ENCODE measurements at places on chromosomes 6 and 20. TPM values are rescaled to one million over a fixed set of nuclear protein-coding genes. Genes with fewer than 3 reads are reported as not detected.

The TNF gene
- not detected for total RNA-seq

The OTOR gene
- not detected for total RNA-seq

The RSPH9 gene
- 0.16 TPM for total RNA-seq

The L3MBTL1 gene
- total RNA-seq, result 1.5 TPM

The GINM1 gene
- total RNA-seq, result 29.8 TPM

The AIF1 gene
- total RNA-seq, result not detected

The THBS2 gene
- total RNA-seq, result 5.7 TPM

The PSORS1C2 gene
- total RNA-seq, result not detected

The SIRPD gene
- not detected for total RNA-seq

The BMP7 gene
- not detected for total RNA-seq

The TGM3 gene
- not detected for total RNA-seq

The TBC1D22B gene
- total RNA-seq, result 5.3 TPM

The GSTA2 gene
- total RNA-seq, result not detected

The GABRR1 gene
- not detected for total RNA-seq

The FRMD1 gene
- not detected for total RNA-seq

The EBF4 gene
- under 0.01 TPM for total RNA-seq

The PBOV1 gene
- total RNA-seq, result not detected

The ANKRD6 gene
- total RNA-seq, result 13.0 TPM

The SEMG1 gene
- total RNA-seq, result not detected

The ARMC2 gene
- total RNA-seq, result 0.65 TPM

The MARCKS gene
- 192 TPM for total RNA-seq

The CBFA2T2 gene
- 6.1 TPM for total RNA-seq

The PTCRA gene
- total RNA-seq, result not detected

The CTCFL gene
- total RNA-seq, result not detected

The NHSL1 gene
- total RNA-seq, result 63.3 TPM

The GPR6 gene
- not detected for total RNA-seq

The RNF114 gene
- 25.1 TPM for total RNA-seq

The TTLL9 gene
- total RNA-seq, result 0.16 TPM

Measured in bladder microvascular endothelial cell (primary cell).